T-helper 2 cell treated with Interferon-gamma antibody and Interleukin-4, amounts not matched to agents 5 μg/mL and 100 μg/mL, for 36 hours (primary cell): ENCODE measurements at places on chromosomes 16 and 17.
A peak's percentile ranks its signal among the peaks of the same experiment; 100 is the strongest.

- H3K27me3 ChIP-seq, result peaks cover 1% of the 10 kb centered on the region
- no peaks in the 10 kb centered on the region for H3K36me3 ChIP-seq
- no peak overlapping the region for H3K27ac ChIP-seq
- H3K4me3 ChIP-seq, result no peak overlapping the region
- no peaks in the 10 kb centered on the region for H3K4me1 ChIP-seq
- no peak for DNase-seq
Measured at GRCh38 chr17:34703533-34703932, 124.2 kb downstream of the TMEM132E start.

DNA sequence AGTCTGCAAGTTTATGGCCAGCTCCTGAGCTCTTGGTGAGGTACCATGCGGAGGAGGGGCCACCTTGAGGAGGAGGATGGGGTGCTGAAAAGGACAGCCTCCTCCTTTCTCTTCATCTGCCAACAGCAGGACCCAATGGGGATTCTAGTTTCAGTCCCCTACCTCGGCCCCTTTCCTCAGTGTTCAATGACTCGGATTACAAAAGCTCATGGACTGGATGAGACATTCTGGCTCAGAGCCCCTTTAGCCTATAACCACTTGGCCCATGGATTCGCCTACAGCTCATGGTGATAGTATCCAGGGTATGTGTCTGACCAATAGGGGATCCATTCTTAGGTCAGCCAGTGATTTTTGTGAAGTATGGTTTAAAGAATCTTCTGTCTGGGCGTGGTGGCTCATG, 8.5 kb upstream of the PIK3R6 start:
- no peak for DNase-seq
- H3K36me3 ChIP-seq, result peaks cover 22% of the 10 kb centered on the region
- no peaks in the 10 kb centered on the region for H3K27me3 ChIP-seq
- no peak overlapping the region for H3K27ac ChIP-seq
- H3K4me3 ChIP-seq, result no peak overlapping the region

GRCh38 chr16:72162105-72162692, 9.8 kb downstream of the PMFBP1 start:
- H3K36me3 ChIP-seq, result no peaks in the 10 kb centered on the region
- H3K4me3 ChIP-seq, result no peak overlapping the region
- H3K4me1 ChIP-seq, result no peaks in the 10 kb centered on the region
- H3K27ac ChIP-seq, result no peak overlapping the region

DNA sequence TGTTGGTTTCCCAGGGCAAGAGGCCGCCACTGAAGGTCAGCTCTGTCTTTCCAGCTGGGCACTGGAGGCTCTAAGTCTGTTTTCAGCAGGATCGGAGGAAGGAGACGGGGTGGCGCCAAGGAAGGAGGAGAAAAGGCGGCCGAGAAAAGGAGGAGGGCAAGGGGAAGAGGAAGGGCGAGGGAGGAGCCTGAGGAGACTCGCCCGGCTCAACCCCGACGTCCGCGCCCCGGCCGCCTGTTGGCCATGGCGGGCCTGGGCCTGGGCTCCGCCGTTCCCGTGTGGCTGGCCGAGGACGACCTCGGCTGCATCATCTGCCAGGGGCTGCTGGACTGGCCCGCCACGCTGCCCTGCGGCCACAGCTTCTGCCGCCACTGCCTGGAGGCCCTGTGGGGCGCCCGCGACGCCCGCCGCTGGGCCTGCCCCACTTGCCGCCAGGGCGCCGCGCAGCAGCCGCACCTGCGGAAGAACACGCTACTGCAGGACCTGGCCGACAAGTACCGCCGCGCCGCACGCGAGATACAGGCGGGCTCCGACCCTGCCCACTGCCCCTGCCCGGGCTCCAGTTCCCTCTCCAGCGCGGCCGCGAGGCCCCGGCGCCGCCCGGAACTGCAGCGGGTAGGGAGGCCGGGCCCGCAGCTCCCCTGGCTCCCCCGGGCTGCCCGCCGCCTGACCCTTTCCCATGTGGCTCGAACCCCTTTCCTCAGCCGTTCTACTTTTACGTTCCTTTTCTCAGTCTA, at the start of gene RNF135:
TSS of gene RNF135 (plus strand) at position 209 of the 737 bp plus-strand sequence. CDS start at position 244, 35 bp downstream.
- H3K27ac ChIP-seq, result peak within 1 kb of the TSS; percentile 97
- no peaks in the 10 kb centered on the region for H3K27me3 ChIP-seq
- H3K4me3 ChIP-seq, result peak within 1 kb of the TSS; percentile 97
- H3K36me3 ChIP-seq, result peaks cover 26% of the 10 kb centered on the region
- peak; percentile 71 for DNase-seq

GRCh38 chr17:68319410-68320162, 28.3 kb downstream of the ARSG start:
- H3K4me3 ChIP-seq, result no peak overlapping the region
- H3K27ac ChIP-seq, result no peak overlapping the region
- H3K36me3 ChIP-seq, result no peaks in the 10 kb centered on the region
- DNase-seq, result no peak

GRCh38 chr17:27222515-27222914, 71.4 kb upstream of the WSB1 start:
- H3K4me3 ChIP-seq, result no peak overlapping the region
- H3K36me3 ChIP-seq, result no peaks in the 10 kb centered on the region
- peaks cover 11% of the 10 kb centered on the region for H3K4me1 ChIP-seq
- no peak overlapping the region for H3K27ac ChIP-seq

- no peaks in the 10 kb centered on the region for H3K27me3 ChIP-seq
- H3K4me3 ChIP-seq, result no peak overlapping the region
- H3K27ac ChIP-seq, result no peak overlapping the region
- no peak for DNase-seq
- H3K36me3 ChIP-seq, result no peaks in the 10 kb centered on the region
Measured at GRCh38 chr17:31211352-31212012, 85.6 kb downstream of the OMG start.

- H3K27ac ChIP-seq, result no peak overlapping the region
- DNase-seq, result no peak
- H3K4me3 ChIP-seq, result no peak overlapping the region
- H3K4me1 ChIP-seq, result no peaks in the 10 kb centered on the region
Measured at GRCh38 chr16:6682142-6682811, 650.4 kb upstream of the RBFOX1 start.

DNA sequence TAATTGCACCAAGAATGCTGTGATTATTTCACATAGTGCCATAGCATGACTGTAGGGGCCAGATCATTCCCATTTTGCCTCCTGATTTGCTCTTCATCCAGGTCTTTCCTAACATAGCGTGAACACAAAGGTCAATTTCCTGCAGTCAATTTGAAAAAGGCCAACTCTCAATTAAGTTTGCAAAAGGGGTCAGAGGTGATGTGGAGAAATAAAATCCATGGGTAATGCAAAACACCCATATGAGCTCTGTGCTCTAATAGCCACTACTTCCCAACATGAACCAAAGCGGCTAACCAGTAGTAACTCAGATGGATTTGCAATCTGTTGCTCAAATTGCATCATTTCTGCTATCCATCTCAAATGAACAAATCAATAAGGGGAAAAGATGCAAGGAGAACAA, 275.5 kb upstream of the SOX9 start:
- no peak for DNase-seq
- H3K4me1 ChIP-seq, result no peaks in the 10 kb centered on the region
- H3K27me3 ChIP-seq, result no peaks in the 10 kb centered on the region
- no peak overlapping the region for H3K4me3 ChIP-seq

DNA sequence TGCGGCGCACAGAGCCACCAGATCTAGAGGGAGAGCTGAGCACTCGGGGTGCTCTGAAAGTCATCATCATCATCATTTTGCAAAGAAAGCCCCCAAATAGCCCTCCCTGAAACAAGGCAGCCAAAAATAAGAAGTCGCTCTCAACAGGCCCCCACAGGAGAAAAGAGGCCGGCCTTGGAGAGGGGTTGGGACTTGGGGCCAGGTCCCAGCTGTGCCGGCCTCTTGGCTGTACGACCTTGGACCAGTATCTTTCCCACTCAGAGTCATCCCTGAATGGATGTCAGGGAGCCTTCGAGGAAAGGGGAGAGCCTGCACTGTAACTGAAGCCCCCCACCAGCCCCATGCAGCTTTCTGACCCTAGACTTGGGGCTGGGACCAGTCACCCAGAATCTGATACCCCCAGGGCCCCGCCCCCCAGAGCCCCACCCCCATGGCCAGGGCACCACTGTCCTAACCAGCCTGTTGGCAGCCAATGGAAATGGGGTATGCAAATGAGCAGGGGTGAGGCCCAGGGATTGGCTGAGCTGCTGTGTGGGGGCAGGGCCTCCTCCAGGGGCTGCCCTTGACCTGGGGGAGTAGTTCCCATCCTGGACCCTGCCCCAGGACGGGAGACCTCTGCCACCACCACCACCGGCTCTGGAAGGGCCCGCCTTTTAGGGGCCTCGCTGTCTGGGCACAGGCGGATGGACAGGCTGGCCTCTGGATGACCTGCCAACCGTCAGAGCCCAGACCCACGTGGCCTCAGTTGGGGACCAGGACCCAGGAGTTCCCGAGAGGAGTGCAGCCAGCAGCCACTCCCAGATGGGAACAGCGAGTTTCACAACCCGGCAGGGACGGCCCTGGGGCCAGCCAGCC, 15.4 kb downstream of the ZFPM1 start:
- H3K4me3 ChIP-seq, result no peak overlapping the region
- no peak for DNase-seq
- no peaks in the 10 kb centered on the region for H3K27me3 ChIP-seq
- peaks cover 11% of the 10 kb centered on the region for H3K4me1 ChIP-seq
- no peak overlapping the region for H3K27ac ChIP-seq

- peak overlapping the region; percentile 16 for H3K27ac ChIP-seq
- no peak overlapping the region for H3K4me3 ChIP-seq
- H3K27me3 ChIP-seq, result peaks cover 8% of the 10 kb centered on the region
- H3K4me1 ChIP-seq, result peaks cover 5% of the 10 kb centered on the region
- H3K36me3 ChIP-seq, result peaks cover 35% of the 10 kb centered on the region
Measured at GRCh38 chr17:19384723-19385391, 2.1 kb downstream of the MFAP4 start.

DNA sequence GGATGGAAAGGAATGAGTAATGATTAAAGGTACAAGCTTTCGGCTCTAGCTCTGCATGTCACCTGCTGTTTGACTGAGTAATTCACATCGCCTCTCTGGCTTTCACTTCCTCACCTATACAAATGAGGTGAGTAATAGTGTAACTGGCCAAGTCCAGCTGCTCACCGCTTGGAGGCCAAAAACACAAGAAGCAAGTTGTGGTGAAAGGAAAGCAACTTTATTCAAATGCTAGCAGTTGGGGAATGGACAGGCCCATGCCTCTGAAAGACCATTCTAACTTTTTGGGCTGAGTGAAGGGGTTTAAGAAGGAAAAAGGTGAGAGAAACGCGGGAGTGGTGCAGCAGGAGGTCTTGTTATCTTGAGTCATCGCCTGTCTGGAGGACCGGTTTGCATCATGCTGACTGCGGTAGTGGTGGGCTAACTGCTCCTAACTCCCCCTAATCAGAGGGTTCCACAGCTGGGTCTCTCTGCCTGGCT, 45.7 kb upstream of the CSNK2A2 start:
- H3K27ac ChIP-seq, result no peak overlapping the region
- H3K27me3 ChIP-seq, result peaks cover 31% of the 10 kb centered on the region
- DNase-seq, result no peak
- peaks cover 1% of the 10 kb centered on the region for H3K4me1 ChIP-seq
- H3K36me3 ChIP-seq, result no peaks in the 10 kb centered on the region
- H3K4me3 ChIP-seq, result no peak overlapping the region

GRCh38 chr17:49292901-49293300, 62.3 kb upstream of the PHOSPHO1 start:
- H3K4me3 ChIP-seq, result no peak overlapping the region
- H3K4me1 ChIP-seq, result no peaks in the 10 kb centered on the region
- DNase-seq, result no peak
- H3K27ac ChIP-seq, result no peak overlapping the region

DNA sequence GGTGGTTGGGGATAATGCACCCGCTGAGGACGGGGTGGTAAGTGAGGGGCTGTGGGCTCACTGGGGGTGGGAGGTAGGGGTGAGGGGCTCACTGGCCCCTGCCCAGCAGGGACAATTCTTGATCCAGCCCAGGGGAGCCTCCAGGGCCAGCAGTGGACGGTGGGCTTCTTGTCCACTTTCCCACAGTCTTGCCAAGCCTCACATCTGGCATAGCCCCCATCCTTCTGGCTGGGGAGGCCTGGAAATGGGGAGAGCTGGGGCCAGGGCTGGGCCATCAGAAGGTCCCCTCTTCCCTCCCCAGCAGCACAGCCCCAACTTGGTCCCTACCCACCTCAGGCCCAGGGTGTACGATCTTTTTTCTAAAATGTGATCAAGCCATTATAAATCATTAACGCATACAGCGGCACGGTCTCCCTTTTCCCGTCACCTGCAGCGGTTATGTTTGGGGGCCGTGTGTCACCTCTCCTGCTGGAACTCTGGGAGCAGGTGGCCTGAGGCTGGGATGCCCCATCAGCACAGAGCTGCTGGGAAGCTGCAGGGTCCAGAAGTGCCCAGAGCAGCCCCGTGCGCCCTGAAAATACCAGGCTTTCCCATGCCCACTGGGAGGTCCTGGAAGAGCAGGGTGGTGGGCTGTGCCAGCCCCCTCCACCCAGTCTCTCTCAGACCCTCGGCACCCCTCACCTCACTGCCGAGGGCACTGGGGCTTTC, 7.2 kb upstream of the SETD6 start:
- no peaks in the 10 kb centered on the region for H3K36me3 ChIP-seq
- no peak overlapping the region for H3K4me3 ChIP-seq
- H3K27me3 ChIP-seq, result no peaks in the 10 kb centered on the region
- H3K27ac ChIP-seq, result no peak overlapping the region
- H3K4me1 ChIP-seq, result no peaks in the 10 kb centered on the region
- no peak for DNase-seq

DNA sequence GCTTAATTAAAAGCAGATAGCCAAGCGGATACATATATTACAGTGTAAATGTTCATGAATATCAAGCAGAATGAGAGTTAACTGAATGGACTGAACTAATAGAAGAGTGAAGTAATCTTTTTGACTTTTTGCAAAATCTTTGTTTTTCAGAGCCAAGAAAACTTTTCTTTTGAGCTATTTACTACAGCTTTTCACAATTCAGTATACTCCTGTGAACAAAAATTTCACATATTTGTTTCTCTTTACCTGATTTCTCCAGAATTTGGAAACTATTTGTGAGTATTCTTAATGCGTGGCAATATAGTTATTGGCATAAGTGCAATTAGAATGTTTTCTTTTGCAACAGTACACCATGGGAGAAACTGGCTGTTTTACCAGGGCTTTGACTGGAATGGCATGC, 9.1 kb upstream of the DUXB start:
- no peak overlapping the region for H3K27ac ChIP-seq
- no peaks in the 10 kb centered on the region for H3K36me3 ChIP-seq
- no peaks in the 10 kb centered on the region for H3K4me1 ChIP-seq

GRCh38 chr16:78321620-78322360, 222.3 kb downstream of the WWOX start:
- H3K27me3 ChIP-seq, result peaks cover 3% of the 10 kb centered on the region
- H3K4me3 ChIP-seq, result no peak overlapping the region
- H3K4me1 ChIP-seq, result no peaks in the 10 kb centered on the region
- no peak for DNase-seq
- H3K27ac ChIP-seq, result no peak overlapping the region
- H3K36me3 ChIP-seq, result no peaks in the 10 kb centered on the region

DNA sequence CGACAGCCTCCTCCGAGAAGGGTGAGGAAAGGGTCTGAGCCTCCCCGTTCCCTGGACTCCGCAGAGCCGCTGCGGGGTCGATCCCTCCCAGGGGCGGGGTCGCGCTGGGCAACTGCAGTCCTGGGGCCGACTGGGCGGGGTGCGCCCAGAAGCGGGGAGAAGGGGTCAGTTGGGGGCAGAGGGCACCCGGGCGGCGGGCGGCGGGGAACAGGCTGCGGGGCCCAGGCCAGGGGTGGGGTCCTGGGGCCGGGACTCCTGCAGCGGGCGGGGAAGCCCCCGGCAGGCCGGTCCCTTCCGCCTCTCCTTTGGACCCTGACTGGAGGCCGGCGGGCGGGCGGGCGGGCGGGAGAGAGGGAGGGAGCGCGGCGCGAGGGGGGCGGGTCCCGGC, 352 bp downstream of the GGNBP2 start:
- H3K4me3 ChIP-seq, result peak overlapping the region; percentile 97
- H3K36me3 ChIP-seq, result peaks cover 39% of the 10 kb centered on the region
- no peaks in the 10 kb centered on the region for H3K27me3 ChIP-seq
- H3K4me1 ChIP-seq, result peaks cover 33% of the 10 kb centered on the region
- H3K27ac ChIP-seq, result peak overlapping the region; percentile 98
